CD4-positive, alpha-beta T cell (primary cell): ENCODE measurements at places on chromosomes 5 and 9.

DNA sequence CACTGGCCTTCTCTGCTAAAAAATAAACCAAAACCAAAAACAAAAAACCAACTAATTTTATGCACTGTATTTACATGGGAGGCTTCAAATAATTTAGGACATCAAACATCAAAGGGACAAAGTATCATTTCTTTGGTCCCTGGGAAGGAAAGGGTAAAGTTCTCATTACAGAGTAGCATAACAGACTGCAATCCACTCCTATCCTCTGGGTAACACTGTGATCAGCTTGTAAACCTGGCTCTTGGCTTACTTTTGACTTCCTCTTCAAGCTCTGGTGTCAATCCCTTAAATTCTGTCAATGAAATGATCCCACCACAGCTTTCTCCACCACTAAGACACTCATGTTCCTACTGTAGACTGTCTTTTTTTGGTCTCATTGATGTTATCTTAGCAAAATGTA, 69.8 kb upstream of the VCAN start:
- DNase-seq = no peak

GRCh38 chr5:173089581-173089980, 33.4 kb downstream of the CREBRF start:
- no peak for DNase-seq

DNA sequence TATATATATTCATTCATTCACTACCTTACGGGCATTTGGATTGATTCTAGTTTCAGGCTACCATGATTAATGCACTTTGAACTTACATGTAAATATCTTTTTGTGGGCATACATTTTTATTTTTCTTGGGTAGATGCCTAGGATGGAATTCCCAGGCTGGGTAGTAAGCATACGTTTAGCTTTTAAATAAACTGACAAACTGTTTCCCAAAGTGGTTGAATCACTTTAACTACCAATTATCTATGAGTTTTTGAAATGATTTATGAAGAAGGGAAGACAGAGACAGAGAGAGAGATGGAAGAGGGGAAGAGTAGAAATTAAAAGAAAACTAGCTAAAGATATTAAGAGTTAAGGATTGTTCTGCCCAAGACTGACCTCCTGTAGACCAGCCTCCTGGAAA, 612.6 kb downstream of the PSAT1 start:
- no peak for DNase-seq

GRCh38 chr9:23812673-23813072, 13.4 kb downstream of the ELAVL2 start:
- DNase-seq = no peak

DNA sequence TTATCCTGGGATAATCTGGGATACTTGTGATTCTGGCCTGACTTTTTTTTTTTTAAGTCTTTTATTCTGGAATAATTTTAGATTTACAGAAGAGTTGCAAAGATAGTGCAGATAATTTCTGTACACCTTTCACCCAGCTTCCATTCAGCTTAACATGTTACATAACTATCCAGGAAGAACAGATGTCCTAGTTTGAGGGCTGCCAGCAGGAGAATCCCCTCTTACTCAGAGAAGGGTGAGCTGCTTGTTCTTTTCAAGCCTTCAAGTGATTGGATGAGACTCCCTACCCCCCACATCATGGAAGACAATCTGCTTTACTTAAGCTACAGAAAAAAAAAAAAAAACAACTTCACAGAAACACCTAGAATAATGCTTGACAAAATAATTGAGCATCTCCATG, 254.2 kb downstream of the TRIM32 start:
- DNase-seq = no peak

GRCh38 chr9:133113163-133113948, 7.7 kb downstream of the RALGDS start:
- no peak for DNase-seq

GRCh38 chr5:138990986-138991590, 116.0 kb upstream of the LRRTM2 start:
- no peak for DNase-seq

DNA sequence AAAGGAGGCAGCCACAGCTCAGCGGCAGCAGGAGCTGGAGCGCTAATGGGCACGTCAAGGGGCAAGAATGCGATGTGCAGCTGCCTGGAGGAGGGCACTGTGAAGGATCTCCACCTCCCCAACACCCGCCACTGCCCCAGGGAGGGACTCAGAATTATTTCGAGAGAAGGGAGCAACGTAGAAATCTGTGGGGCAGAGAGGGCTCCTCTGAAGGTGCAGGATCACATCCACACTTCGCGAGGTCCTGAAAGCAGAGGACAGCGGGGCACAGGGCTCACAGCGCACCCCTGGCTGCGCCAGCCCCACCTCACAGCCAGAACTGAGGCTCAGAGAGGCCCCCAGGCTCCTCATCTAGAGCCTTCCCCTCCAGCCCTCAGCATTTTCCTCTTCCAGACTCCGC, 7.9 kb downstream of the COL23A1 start:
- no peak for DNase-seq

GRCh38 chr9:107639426-107639825, 149.9 kb upstream of the KLF4 start:
- no peak for DNase-seq

DNA sequence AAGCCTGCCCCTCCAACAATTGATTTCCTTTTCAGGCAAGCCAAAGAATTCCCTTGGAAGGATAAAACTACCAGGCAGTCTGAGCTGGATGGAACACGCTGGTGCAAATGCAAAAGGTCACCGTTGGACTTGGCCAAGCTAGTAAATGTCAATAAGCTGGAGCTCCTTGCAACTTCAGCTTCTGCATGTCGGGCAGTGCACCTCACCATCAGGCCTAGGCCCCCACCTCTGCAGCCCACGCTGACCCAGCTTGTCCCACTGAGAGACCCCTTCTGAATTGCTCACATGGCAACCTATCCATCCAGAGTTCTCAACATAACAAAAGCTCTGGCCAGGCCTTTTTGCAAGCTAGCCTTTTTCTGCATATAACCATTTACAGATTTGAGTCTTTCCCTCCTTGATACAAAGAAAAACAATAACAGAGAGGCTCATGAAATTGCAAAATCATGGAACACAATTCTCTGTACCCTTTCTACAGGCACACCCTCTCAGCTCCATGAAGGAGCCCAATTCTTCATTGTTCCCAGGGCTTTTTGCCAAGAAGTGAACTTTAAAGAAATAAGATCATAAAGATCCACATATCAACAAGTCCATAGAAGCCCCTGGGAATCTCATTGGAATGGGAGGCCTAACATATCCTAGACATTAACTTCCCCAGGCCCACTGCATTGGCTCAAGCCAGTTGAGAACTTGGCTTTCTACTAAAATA, 123.9 kb upstream of the SLIT3 start:
- DNase-seq = no peak

GRCh38 chr9:78121488-78121887, 89.9 kb upstream of the GNAQ start:
- peak; percentile 49 for DNase-seq

DNA sequence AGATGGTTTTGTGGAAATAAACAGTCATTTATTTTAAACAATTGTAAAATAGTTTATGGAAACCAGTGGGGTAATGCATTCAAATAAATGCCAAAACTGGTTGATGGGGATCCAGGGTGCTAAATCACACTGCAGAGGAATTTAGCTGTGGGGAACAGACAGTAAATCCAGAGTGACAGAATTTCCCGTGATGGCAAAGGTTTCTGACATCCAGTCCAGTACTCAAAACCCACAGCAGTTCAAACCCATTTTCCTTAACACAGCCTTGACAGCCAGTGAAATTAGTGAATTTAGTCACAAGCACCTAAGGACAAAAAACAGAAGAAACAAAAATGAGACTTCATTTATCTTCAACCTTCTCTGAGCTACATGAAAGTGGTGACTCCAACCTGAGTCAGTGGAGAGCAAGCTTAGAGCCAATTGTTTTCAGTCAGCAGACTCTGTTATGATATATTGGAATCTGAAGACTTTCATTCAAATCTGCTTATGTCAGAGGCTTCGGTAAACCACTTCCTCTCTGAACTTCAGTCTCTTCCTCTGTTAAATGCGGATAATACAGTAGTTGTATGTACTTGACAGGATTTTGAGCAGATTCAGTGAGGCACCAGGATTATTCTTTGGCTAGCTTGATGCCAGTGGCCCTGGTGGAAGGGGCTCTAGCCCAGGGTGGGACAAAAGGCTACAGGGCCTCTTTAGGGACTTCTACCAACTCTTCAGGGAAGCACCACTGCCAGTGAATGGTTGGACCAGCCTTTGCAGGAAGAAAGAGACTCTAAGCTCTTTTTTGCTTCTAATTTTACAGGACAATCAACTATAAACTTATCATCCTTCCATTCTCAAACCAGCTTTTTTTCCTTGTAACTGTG, 185.3 kb downstream of the MAPKAP1 start:
- DNase-seq = no peak

DNA sequence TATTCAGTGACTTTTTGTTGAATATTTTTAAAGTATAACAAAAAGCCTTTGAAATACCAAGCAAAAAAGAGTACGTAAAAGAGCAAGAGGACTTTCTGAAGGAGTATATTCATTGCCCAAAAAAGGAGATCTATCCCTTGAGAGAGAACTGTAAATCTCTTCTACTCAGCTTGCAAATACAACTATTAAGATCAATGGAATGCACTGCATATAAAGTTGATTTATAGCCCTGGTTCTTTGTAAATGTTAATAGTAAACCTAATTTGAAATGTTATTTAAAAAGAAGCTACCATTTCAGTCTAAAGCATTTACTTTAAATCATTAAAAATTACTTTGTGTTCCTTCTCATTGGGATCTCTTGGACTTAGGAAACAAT, 168.1 kb downstream of the PDE4D start:
- DNase-seq = no peak

GRCh38 chr5:139638090-139638735, 9.9 kb upstream of the CXXC5 start:
- DNase-seq = peak; percentile 32

DNA sequence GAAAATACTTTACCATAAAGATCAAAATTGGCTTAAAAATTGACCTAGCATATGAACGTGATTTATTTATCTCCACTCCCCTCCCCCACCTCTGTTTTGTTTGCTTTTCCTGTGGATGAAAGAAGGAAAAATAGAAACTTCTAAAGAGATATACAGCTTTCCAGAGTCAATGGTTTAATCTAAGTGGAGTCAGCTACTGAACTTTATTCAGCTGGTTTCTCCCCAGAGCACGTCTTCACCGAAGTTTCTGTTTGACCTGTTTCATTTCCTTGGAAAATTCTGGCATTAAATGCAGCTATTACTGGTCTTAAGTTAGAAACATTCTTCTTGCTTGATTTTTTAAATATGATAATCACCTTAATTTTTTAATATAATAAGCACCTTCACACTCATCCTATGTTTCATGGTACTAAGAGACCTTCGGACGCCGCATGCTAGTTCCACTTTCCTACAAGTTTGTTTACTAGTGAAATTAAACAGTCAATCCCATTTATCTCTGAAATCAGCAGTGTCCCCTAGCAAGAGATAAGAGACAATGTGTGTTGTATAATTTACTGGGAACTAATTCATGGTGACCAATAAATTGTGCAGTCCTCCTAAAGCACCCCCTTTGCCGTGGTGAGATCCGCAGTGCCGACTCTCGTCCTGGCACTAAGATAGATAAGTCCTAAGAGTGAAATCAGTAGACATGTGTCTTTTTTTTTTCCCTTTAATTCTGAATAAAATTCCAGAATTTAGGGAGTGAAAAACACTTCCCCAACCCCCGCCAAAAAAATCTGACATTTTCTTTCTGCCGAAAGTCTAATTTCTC, 89.9 kb downstream of the ARL15 start:
- DNase-seq = no peak

DNA sequence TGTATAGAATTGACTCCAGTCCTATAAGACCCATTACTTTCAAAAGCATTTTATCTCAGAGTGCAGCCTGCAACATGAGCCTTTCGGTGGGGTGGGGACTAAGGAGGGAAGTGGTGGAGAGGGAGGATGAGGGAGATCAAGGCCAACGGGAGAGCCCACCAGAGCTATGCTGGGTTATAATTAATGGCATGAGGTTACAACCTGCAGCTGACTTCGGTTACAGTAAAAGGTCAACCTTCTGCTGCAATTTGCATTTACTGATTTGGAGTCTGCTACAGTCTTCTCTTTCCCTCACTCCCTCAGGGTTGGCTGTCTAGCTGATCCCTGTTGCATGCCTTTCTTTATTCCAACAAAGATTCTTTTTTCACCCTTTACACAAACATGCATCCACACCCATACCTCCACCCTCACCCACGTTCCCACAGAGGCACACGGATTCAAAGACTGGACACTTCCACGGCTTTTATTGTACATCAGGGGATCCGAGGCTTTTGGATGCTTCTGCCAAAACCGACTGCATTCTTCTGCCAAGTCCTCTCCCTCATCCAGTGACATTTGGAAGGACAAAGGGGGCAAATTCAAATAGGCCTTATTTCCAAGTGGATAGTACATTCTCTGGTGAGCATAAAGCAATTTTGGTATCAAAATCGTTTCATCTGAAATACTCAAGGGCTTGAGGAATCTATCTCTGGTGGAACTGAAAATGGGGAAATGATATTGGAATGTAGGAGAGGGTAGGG, 381.2 kb downstream of the NFIB start:
- DNase-seq = no peak

DNA sequence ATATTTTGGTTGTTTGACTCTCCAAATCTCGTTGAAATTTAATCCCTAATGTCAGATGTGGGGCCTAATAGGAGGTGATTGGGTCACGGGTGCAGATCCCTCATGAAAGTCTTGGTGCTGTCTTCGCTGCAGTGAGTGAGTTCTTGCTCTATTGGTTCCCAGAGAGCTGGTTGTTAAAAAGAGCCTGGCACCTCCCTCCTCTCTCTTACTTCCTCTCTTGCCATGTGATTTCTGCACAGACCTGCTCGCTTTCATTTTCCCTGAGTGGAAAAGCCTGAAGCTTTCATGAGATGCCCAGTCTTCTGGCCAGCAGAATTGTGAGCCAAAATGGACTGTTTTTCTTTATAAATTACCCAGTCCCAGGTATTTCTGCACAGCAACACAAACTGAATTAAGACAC, 221.6 kb downstream of the MAT2B start:
- peak; percentile 1 for DNase-seq

GRCh38 chr5:171412186-171412585, 7.3 kb upstream of the FGF18 start:
- no peak for DNase-seq

GRCh38 chr9:79569814-79570447, 1.8 kb upstream of the TLE4 start:
- DNase-seq = no peak

GRCh38 chr9:23538461-23539003, 287.5 kb downstream of the ELAVL2 start:
- no peak for DNase-seq

- DNase-seq = no peak
Observed at GRCh38 chr5:68182534-68182933, 33.0 kb upstream of the PIK3R1 start.

GRCh38 chr5:89930591-89931392, 478.8 kb downstream of the CETN3 start:
- no peak for DNase-seq

DNA sequence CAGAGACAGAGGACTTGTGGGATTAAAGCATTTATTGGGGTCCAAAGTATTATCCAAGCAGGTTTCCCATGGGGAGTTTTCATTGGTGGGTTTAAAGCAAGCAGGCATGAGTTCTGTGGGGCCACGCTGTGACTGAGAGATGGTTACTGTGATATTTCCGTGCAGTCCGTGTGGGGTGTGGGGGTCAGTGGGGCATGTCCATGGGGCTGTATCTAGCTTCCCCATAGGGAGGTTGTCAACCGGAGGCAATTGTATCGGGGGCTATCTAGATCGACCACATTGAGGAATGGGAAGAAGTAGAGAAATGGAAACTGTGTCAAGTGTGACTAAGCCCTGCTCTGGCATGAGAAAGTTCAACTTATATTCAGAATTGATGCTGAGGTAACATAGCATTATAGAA, 7.1 kb upstream of the RPS23 start:
- DNase-seq = no peak

GRCh38 chr9:98222885-98223691, 30.7 kb upstream of the CORO2A start:
- no peak for DNase-seq

GRCh38 chr5:57499262-57500050, 16.8 kb upstream of the ACTBL2 start:
- DNase-seq = no peak
